ENCODE measurements at places on chromosomes 2 and 18.

DNA sequence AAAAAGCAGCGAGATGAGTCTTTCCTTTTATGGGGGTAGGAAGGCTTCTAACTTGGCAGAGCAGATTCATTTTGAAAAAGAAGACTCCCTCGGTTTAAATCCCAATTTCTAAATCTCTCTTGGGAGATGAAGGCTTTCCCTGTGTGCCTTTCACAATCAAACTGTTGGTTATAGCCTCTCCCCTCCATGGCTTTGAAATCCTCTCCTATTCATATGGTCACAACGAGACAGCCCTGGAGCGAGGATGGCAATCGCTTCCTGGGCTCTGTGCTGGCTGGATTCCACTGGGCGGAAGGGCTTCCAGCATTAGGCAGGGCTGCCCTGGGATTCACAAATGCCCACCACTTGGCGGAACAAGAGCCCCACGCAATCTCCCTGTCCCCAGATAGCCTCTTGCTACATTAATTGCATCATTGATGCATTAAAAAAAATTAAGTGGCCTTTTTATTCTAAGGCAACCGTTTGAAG is 1.6 kb downstream of the CAVIN2 start:
- no peak for DNase-seq

- no peak for DNase-seq
Observed at GRCh38 chr2:8392098-8392866, 289.6 kb upstream of the ID2 start.

DNA sequence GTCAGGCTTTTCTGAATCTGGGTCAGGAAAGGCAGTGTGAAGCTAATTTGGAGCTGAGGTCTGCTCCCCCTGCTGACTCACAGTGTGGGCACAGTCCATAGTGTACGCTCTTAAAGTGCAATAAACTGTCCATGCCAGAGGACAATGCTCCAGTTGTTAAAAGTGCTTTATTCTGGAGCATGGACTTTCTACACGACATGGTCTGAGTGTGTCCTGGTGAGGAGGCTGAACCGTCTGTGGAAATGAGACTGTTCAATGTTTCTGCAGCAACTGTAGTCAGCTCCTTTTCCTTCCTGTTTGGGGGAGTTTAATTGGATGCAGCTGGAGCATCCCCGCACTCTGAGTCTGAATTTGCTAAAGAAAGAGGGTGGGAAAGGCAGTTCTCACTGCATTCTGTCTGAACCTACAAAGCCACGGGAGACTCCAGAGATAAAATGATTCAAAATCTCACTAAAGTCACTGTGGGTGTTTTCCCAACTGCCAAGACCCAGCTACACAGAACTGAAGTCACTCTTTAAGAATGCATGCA is 110.2 kb upstream of the TRIB2 start:
- no peak for DNase-seq

DNA sequence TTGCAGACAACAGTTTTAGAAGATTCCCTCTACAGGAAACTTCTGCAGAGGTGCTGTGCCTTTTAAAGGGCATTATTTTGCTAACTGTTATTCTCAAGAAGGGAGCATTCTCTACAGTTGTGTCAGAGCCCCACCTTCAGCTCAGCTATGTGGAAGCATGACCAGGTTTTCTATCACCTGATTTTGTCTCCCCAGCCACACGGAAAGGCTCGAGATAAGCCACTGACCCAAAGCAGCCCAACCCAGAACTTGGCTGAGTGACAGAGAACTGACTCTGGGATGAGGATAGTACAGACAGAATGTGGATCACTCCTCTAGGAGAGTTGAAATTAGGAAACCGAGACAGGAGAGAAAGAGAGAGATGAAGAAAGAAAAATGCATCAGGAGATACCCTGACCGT is 10.7 kb downstream of the COL4A4 start:
- no peak for DNase-seq

- peak; percentile 72 for DNase-seq
Observed at GRCh38 chr2:128623776-128624761, 305.4 kb upstream of the HS6ST1 start.

GRCh38 chr18:43559507-43559906 is 282.2 kb upstream of the SYT4 start:
- no peak for DNase-seq

GRCh38 chr2:182584462-182584861 is 131.6 kb upstream of the DNAJC10 start:
- no peak for DNase-seq

- no peak for DNase-seq
Observed at GRCh38 chr2:45768208-45768607, 116.7 kb downstream of the PRKCE start.

GRCh38 chr2:228649447-228649846 is 468.0 kb upstream of the SPHKAP start:
- DNase-seq = no peak

- peak; percentile 47 for DNase-seq
Observed at GRCh38 chr18:48023334-48024008, 93.0 kb upstream of the SMAD2 start.

DNA sequence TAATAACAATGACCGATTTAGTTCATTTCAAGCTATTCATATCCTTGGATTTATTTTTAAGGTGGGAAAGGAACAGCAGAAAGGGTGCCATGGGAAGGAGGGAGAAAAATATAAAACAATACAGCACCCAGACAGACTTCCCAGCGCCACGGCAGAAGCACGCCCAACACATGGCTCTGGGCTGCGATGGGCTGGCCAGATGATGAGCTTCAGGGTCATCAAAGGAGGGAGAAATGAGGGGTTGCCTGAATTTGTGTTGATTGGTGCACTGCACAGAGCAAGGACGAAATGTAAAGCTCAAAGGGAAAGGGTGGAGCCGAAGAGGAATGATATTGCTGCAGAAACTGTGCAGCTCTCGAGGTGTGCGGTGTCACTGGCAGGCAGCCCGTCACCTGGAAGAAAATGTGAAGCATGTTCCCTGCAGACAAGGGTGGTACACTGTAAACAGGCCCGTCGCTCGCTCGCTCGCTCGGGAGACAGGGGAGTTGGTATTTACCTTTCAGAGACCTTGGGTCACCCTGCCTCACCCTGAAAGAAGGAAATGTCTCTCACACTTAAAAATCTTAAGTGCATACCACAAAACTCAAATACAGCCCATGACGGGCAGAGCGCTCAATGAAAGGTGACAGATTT is 195.5 kb upstream of the CTAGE1 start:
- DNase-seq = no peak

DNA sequence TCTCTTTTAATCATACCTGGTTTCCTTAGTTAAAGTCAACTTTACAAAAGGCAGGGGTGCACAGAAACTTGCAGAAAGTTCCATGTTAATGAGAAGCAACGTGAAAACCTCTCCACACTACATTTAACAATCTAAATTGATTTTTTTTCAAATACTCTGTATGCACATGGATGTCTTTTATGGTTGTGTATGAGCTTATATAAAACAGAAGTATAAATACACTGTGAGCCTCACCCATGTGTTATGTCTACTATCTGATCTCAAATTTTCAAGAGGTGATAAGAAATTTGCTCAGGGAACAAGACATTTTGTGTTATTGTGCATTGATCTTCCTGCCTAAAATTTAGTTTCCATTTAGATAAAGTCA is 617.6 kb downstream of the ADCYAP1 start:
- DNase-seq = no peak

- peak; percentile 76 for DNase-seq
Observed at GRCh38 chr2:128473175-128474035, 154.7 kb upstream of the HS6ST1 start.

- DNase-seq = no peak
Observed at GRCh38 chr2:9877726-9878125, 34.5 kb downstream of the TAF1B start.

DNA sequence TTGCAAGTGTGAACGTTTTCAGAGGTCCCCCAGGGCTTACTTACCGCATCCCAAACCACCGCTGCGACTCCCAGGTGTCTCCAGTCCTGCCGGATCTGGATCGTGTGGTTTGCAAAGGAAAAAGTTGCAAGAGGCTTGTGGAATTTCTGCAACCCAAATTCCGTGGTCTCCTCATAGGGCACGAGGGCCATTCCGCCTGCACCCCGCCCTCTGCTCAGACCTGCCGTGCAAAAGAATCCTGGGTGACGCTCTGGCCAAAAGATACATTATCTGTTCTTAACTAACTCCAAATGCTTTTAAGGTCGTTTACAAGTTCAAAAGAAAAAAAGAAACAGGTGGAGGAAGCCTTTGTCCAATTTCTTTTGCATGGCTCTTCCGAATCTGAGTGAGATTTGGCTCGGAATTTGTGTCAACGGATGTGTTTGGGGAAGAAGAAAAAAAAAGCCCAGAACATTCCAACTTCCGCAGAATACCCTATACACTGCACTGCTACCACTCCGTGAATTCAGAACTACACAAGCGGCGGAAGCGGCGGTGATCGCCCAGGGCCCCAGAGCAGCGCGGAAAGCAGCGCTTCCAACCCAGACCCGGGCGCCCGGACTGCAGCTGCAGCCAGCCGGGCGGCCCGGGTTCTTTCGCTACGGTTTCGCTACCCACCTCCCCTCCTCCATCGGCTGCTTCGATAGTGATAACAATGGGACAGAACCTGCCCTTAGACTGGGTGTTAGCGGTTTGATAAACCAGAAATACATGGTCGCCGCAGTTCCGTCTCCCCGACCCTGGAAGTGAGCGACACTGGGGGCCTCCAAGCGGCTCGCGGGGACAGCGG is 795 bp downstream of the METTL21A start:
- peak; percentile 82 for DNase-seq

DNA sequence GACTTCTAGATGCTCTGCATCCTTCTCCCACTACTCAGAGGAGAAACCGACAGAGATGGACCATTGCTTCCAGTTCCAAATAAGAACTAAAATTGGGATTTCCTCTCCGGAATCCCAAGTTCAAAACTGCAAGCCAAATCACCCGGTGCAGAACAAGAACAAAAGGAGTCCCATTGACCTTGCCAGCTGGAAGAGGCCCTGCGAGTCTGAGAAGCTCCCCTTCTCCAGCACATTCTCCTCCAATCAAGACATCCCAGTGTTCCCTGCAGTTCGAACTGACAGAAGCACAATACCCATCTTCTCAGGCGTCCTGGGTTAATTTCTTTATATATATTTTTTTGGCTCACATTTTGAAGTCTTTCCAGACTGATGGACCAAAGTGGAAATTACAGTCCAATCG is 195.3 kb upstream of the MEIS1 start:
- no peak for DNase-seq

- DNase-seq = no peak
Observed at GRCh38 chr2:225064928-225065327, 22.7 kb upstream of the DOCK10 start.

DNA sequence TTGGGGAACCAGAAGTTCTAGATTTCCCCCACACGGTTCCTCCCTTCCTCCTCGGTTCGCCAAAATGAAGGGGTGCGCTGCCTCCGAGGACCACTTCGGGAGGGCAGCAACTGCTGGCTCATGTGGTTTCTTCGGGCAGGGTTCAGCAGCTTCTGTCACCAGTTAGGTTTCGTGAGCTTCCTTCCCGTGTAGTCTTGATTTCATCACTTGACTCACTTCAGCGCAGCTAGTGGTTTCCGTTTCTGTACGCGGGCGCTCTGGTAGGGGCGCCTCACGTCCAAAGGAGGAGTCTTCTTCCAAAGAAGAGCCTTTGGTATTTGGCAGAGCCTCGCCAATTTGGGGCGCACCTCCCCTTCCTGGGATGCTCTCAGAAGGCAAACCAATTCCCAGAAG is 485 bp upstream of the GALNT3 start:
- DNase-seq = peak; percentile 80

Measured in activated CD4-positive, alpha-beta T cell treated with anti-CD3 and anti-CD28 coated beads for 36 hours (primary cell).